ENCODE measurements at places on chromosomes 3 and 15.

DNA sequence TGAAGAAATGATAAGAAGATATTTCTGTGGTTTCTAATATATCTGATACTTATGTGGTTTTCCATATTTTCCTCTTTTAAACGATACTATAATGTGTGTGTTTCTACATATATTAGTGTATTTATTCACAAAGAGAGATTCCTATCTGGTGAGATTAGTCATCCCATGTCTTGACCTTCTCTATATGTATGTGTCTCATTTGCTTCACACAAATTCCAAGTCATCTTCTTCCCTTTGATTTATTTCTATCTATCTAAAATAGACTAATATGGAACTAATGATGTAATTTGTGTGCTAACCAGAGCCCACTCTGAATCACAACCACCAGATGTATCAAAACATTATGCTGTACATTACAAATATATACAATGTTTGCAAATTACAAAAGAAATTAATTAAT is 154.7 kb upstream of the KCNMB2 start:
- DNase-seq = peak; percentile 18

GRCh38 chr15:42427429-42428223 is 63.3 kb downstream of the ZNF106 start:
- DNase-seq = peak; percentile 75

GRCh38 chr3:98008855-98009254 is 26.3 kb downstream of the GABRR3 start:
- DNase-seq = no peak

- peak; percentile 50 for DNase-seq
These were observed 285.9 kb downstream of the XXYLT1 start for GRCh38 chr3:194985031-194985578.

- DNase-seq = peak; percentile 14
These were observed 304.9 kb downstream of the FGF12 start for GRCh38 chr3:192422321-192422996.

GRCh38 chr3:183515968-183516851 is 39.3 kb downstream of the KLHL6 start:
- no peak for DNase-seq

GRCh38 chr15:69305204-69305931 is 6.7 kb downstream of the PAQR5 start:
- peak; percentile 84 for DNase-seq

DNA sequence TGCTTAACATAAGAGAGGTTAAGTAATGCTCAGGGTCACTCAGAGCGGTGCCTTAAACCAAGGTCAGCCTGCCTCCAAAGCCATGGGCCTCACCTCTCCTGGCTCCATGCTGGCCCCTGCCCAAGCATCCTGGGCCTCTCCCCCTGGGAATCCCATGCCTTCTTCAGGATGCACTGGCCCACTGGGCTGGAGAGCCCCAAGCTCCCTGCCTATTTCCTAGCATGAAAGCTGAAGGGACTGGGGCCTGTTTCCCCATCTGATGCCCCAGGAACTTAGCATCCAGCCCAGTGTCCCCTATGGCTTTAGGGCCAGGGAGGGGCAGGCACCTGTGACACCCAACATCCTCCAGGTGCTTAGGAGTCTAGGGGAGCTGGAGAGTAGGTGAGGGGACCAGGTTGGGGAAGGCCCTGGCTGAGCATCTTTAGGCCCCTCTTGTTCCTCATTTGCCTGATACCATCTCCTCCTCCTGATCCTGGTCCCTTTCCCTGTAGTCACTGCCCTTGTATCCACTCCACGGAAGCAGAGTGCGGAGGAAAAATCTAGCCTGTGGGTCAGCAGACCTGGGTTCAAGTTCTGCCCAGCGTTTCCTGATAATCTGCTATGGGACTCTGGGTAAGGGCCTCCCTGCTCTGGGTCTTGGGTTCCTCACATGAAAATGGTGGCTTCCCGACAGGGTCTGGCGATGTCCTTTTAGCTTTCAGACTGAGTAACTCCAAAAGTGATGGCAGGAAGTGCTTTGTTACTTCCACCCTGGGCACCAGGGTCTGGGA is 28.6 kb downstream of the EHD4 start:
- DNase-seq = no peak

DNA sequence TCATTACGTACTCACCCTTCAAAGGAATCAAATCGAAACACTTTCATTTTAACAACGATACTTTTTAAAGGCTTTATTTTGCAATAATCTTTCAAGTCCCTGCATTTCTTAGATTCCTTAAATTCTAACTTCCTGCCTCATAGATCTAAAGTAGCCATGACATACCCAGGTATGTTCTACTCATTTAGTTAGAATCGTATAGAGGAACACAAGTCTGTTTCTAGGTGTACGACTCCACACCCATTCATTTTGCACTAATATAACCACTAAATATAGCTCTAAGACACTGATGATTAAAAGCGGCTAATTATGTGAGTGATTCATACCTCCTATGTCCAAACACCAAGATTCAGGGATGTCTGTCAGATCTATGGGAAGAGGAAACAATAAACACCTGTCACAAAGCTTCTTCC is 1.3 kb downstream of the ATP13A3 start:
- no peak for DNase-seq

DNA sequence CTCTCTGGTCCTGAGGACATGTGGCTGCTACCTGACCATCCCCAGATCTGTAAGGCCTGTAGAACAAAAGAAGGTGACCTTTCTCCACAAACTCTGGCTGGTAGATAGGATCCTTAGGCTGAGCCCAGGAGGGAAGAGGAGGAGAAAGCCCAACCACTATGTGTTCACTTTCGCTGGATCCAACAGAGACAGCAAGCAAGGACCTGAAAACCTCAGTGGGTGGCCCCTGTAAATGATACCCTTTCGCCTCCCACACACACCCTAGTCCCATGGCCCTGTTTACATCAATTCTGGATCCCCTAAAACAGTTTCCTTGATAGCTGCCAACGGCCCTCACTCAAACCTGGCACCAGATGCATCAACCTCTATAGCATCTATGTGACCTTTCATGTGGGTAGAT is 22.4 kb downstream of the CCDC12 start:
- DNase-seq = no peak

DNA sequence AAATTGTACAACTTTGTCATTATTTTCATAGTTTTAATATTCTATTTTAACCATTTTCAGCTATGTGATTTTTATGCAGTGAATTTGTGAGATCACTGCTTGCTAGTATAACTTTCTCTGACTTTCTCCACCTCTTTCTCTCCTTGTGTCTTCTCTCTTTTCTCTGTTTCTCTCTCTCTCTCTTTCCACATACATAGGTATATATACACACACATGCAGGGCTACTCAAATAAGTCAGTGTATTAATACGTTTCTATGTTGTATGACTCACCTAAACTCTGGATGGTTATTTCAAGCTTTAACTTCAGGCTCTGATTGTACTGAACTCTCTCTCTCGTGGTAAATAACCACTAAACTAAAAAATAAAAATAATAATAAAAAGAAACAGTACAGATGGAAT is 1389.3 kb upstream of the ALCAM start:
- DNase-seq = no peak

DNA sequence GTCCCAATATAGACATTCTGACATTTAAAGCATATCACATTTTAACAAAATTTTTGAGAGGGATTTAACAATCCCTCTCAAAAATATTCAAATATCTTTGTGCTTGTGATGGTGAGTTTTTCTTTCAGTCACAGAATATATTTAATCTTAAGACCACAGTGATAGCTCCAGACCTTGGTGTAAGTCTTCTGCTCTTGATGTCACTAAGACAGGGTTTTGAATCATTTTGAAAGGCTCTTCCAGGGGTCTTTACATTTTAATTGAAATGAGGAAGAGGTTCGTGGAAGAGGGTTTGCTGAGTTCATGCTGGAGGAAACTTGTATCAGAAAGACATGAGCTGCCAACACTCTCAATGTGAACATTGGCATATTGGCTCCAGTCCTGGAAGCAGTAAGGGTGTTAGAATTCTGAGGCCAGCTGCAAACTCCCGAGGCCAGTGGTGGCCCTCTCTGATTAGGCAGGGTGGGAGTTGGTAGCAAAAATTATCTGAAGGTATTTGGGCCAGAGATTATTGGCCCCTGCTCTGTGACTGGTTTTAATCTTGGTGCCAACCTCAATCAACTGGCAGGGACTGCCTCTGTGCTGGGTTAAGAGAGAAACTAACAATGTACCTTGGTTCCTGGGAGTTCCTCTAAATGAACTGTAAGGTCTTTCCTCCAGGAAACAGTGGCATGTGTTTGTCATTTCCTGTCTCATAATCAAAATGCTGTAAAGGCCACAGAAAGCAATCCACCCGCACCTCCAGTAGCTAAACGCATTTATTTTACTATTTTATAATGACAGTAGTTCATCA is 5.3 kb downstream of the POU1F1 start:
- DNase-seq = no peak

GRCh38 chr15:41490355-41490754 is 3.3 kb upstream of the ITPKA start:
- peak; percentile 80 for DNase-seq

GRCh38 chr15:52113235-52113634 is 660 bp upstream of the BCL2L10 start:
- no peak for DNase-seq

GRCh38 chr15:23483821-23484299 is 36.8 kb upstream of the GOLGA6L2 start:
- DNase-seq = no peak

GRCh38 chr3:36210840-36211651 is 169.3 kb upstream of the STAC start:
- DNase-seq = no peak

GRCh38 chr15:43144512-43144911 is 11.1 kb downstream of the TMEM62 start:
- DNase-seq = no peak

DNA sequence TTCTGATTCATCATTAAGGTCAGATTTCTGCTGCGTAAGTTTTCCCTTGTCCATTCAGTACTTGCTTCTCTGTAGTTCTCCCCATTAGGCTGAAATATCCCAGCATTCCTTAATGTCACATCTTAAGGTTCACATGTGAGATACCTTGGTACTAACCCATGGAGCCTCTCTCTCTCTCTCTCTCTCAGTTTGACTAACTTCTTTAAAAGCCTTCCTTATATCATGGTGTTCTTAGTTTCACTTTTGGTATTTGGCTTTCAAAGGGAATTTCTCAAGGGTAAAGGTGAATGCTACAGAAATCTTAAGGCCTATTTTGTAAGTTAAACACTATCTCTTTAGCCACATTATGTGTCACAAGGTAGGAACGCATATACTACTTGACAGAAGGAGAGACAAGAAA is 427.3 kb upstream of the ZNF717 start:
- no peak for DNase-seq

GRCh38 chr3:16893618-16894200 is 9.0 kb downstream of the PLCL2 start:
- DNase-seq = no peak

GRCh38 chr15:39376371-39376909 is 204.4 kb upstream of the THBS1 start:
- DNase-seq = no peak

DNA sequence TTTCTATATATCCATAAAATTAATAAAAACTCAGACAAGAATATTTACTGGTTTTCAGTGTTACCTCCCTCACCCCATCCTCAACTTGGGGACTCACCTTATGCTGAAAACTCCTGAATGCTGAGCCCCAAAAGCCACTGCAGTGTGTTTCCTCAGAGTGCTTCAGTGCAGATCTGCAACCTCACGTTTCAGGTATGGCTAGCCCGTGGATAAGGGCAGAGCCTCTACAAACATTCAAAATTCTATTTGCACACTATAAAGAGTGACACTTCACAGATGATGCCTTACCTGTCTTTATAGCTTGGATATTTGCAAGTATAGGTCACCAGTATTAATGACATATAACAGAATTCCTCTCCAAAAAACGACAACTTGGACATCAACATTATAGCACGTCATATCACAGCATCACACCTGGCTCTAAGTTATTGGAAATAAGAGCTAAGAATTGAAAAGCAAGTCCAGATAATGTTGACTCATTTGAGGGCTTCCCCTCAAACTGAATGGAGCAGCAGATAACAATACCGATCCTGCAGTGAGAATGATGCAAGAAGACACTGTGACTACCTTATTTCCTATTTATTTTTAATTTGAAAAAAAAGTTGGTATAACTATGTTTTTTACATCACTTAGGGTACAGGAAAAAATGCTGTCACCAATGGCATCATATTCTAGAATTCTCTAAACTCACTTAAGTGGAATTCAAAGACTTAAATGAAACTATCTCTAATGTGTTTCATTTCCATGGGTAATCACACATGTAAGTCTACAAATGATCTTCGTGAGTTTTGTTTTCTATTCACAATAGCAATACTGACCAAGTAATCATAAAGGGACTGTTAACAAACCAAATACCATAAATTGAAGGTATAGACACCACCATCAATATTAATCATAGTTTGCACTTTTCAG is 40.7 kb upstream of the RSL24D1 start:
- no peak for DNase-seq

GRCh38 chr3:9676785-9677184 is 26.8 kb upstream of the CPNE9 start:
- no peak for DNase-seq

DNA sequence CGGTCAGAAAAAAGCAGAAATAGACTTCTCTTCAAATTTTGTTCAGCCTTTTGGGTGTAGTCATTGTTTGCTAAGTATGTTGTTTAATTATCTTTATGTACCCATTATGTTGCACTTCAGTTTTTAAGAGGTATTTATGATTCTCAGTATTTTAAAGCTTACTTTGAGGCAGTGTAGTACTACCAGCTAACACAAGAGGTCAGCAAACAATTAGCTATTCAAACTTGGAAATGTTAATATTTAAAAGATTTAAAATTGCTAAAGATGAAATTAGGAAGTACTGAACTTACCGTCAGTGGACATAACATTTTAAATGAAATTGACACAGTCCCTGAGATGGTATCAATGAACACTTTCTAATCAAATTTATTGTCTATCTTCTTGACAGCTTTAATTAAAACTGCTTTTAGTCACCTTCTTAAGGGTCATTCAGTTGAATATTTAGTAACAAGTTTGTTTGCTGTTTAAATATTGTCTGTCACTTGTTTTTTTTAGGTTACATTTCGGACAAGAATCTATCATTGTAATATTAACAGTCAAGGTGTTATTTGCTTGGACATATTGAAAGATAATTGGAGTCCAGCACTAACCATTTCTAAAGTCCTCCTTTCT is 28.1 kb downstream of the NKIRAS1 start:
- peak; percentile 25 for DNase-seq

DNA sequence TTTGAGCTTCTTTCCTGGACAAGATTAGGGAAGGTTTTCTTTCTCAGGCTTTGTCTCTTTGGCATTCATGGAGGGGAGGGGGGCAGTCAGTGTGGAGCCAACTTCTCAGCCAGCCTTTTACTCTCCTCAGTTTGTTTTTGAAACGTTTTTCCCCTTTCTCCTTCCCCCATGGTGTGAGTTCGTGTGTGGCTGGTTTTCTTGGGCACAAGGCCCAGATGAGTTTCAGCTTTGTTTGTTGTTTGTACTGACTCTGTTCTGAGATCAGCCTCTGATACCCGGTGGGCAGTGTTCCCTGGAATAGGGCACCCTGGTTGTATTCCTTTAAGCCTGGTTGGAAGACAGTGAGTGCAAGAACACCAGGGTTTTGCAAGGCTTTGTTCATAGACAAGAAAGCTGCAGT is 168.2 kb upstream of the RARB start:
- peak; percentile 45 for DNase-seq

- DNase-seq = no peak
These were observed 478.2 kb upstream of the DPH6 start for GRCh38 chr15:36024031-36024688.

All from brain microvascular endothelial cell (primary cell).